ENCODE measurements at places on chromosomes 4 and X. TPM values are rescaled to one million over a fixed set of nuclear protein-coding genes. Genes with fewer than 3 reads are reported as not detected.

FRMD7 gene
- under 0.01 TPM for total RNA-seq

NAA11 gene
- total RNA-seq: not detected

CHM gene
- total RNA-seq: 9.6 TPM

PPP4R3C gene
- not detected for total RNA-seq

DGAT2L6 gene
- total RNA-seq: not detected

NPY2R gene
- total RNA-seq: not detected

CDS1 gene
- not detected for total RNA-seq

MAGEB2 gene
- total RNA-seq: not detected

NAT8L gene
- total RNA-seq: under 0.01 TPM

BCORL1 gene
- 1.7 TPM for total RNA-seq

UGT2B10 gene
- total RNA-seq: not detected

ARSJ gene
- total RNA-seq: 22.5 TPM

SPP1 gene
- 0.15 TPM for total RNA-seq

UGT8 gene
- not detected for total RNA-seq

GRPR gene
- not detected for total RNA-seq

TCEAL4 gene
- total RNA-seq: 64.1 TPM

All from smooth muscle cell of the coronary artery (primary cell).